ENCODE measurements at places on chromosomes 6 and 20. TPM values are rescaled to one million over a fixed set of nuclear protein-coding genes. Genes with fewer than 3 reads are reported as not detected.
A peak's percentile ranks its signal among the peaks of the same experiment; 100 is the strongest.

SYNCRIP gene
- total RNA-seq = 136 TPM

GRCh38 chr6:111530218-111530617 is 47.2 kb upstream of the REV3L start:
- H3K36me3 ChIP-seq = peaks cover 5% of the 10 kb centered on the region
- DNase-seq = no peak
- H3K27me3 ChIP-seq = no peaks in the 10 kb centered on the region
- no peak overlapping the region for H3K27ac ChIP-seq
- H3K4me3 ChIP-seq = no peak overlapping the region

GRCh38 chr20:63572788-63573646 is 1.0 kb downstream of the HELZ2 start:
- H3K4me1 ChIP-seq = no peaks in the 10 kb centered on the region
- no peaks in the 10 kb centered on the region for H3K36me3 ChIP-seq
- peak overlapping the region; percentile 76 for H3K4me3 ChIP-seq
- no peak for DNase-seq
- H3K27ac ChIP-seq = peak overlapping the region; percentile 74

PHACTR3 gene
- 1.4 TPM for total RNA-seq

COL12A1 gene
- total RNA-seq = 2.0 TPM

XKR7 gene
- 2.7 TPM for total RNA-seq

- peaks cover 4% of the 10 kb centered on the region for H3K27me3 ChIP-seq
- H3K4me1 ChIP-seq = peaks cover 6% of the 10 kb centered on the region
- H3K36me3 ChIP-seq = no peaks in the 10 kb centered on the region
- DNase-seq = no peak
- H3K4me3 ChIP-seq = no peak overlapping the region
These were observed 202.9 kb downstream of the SYNDIG1 start for GRCh38 chr20:24672181-24672880.

EHMT2 gene
- 175 TPM for total RNA-seq

GRCh38 chr6:149925253-149925973 is 2.5 kb upstream of the RAET1G start:
- peaks cover 90% of the 10 kb centered on the region for H3K27me3 ChIP-seq
- H3K4me1 ChIP-seq = peaks cover 7% of the 10 kb centered on the region
- no peak overlapping the region for H3K27ac ChIP-seq
- peak overlapping the region; percentile 75 for H3K4me3 ChIP-seq
- H3K36me3 ChIP-seq = no peaks in the 10 kb centered on the region
- DNase-seq = no peak

CALHM4 gene
- total RNA-seq = not detected

RHAG gene
- not detected for total RNA-seq

- H3K27ac ChIP-seq = no peak overlapping the region
- no peaks in the 10 kb centered on the region for H3K4me1 ChIP-seq
- no peak overlapping the region for H3K4me3 ChIP-seq
- H3K36me3 ChIP-seq = peaks cover 2% of the 10 kb centered on the region
- H3K27me3 ChIP-seq = no peaks in the 10 kb centered on the region
These were observed 26.9 kb upstream of the MAPRE1 start for GRCh38 chr20:32792731-32793458.

All from progenitor cell of endocrine pancreas (in vitro differentiated cells).